Pancreas (tissue), 10 donors: ENCODE measurements at places on chromosomes 13 and 19. TPM values are rescaled to one million over a fixed set of nuclear protein-coding genes. Genes with fewer than 3 reads are reported as not detected.

The PRX gene
- total RNA-seq: 2.0 TPM

The FUT1 gene
- total RNA-seq: 6.8 TPM

DNA sequence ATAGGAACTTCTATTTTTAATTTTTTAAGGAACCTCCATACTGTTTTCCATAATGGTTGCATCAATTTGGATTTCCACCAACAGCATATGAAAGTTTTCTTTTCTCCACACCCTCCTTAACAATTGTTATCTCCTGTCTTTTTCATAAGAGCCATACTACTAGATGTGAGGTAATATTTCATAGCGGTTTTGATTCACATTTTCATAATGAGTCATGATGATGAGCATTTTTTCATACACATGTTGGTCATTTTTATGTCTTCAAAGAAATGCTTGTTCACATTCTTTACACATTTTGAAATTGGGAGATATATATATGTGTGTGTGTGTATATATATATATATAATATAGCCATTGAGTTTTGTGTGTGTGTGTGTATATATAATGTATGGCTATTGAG lies 420.3 kb upstream of the PCDH9 start:
- H3K27me3 ChIP-seq: no peaks in the 10 kb centered on the region
- H3K4me1 ChIP-seq: no peaks in the 10 kb centered on the region
- no peak for DNase-seq
- no peaks in the 10 kb centered on the region for H3K36me3 ChIP-seq
- H3K27ac ChIP-seq: no peak overlapping the region

DNA sequence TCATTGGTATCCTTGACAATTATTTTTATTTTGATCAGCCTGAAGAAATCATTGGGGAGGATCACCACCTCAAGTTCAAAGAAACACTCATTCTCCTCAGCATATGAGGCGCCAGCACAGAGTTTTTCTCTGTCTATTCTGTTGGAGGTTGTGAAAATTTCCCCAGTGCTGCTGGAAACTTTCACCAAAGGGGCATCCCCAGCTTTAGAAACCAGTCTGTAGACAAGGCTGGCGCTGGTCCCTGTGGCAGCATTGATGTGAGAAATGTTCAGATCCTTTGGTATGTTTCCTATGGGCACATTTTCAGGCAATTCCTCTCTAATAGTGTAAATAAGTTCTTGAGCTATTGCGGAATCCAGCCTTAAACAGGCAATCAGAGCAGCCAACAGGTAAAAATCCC lies 2.1 kb downstream of the PCDH9 start:
- H3K27me3 ChIP-seq: no peaks in the 10 kb centered on the region
- no peak for DNase-seq
- H3K4me3 ChIP-seq: peak overlapping the region; percentile 1
- no peak overlapping the region for H3K27ac ChIP-seq
- H3K4me1 ChIP-seq: no peaks in the 10 kb centered on the region

GRCh38 chr13:21748166-21748565 lies 77.3 kb downstream of the FGF9 start:
- DNase-seq: no peak
- H3K27ac ChIP-seq: no peak overlapping the region
- H3K4me3 ChIP-seq: no peak overlapping the region
- H3K36me3 ChIP-seq: no peaks in the 10 kb centered on the region
- H3K4me1 ChIP-seq: no peaks in the 10 kb centered on the region

DNA sequence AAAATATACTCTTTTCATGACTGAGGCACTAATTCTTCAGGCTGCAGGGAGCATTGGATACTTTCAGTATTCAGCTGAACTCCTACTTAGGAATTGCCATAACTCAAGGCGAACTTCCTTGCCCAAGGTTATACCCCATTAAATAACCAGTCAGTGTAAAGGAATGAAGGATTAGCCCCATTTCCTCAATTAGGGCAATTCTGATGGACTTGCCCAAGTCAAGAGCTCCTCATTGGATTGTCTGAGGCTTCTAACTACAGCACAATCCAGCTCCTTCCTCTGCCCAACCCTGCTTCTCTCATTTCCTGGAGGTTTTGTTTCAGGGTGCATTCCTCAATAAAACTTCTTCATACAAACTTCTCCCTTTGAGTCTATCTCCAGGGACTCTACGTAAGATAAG lies 329.2 kb downstream of the LIG4 start:
- H3K36me3 ChIP-seq: no peaks in the 10 kb centered on the region
- no peak overlapping the region for H3K4me3 ChIP-seq
- H3K4me1 ChIP-seq: no peaks in the 10 kb centered on the region
- no peaks in the 10 kb centered on the region for H3K27me3 ChIP-seq

GRCh38 chr13:76929851-76930374 lies 18.4 kb upstream of the ACOD1 start:
- H3K36me3 ChIP-seq: no peaks in the 10 kb centered on the region
- DNase-seq: no peak
- H3K27ac ChIP-seq: no peak overlapping the region
- no peaks in the 10 kb centered on the region for H3K4me1 ChIP-seq
